GM23338 (cell line): ENCODE measurements at places on chromosomes 11 and 22. TPM values are rescaled to one million over a fixed set of nuclear protein-coding genes. Genes with fewer than 3 reads are reported as not detected.

Gene MFNG
- 1.9 and 3.8 TPM in 2 replicates for total RNA-seq

DNA sequence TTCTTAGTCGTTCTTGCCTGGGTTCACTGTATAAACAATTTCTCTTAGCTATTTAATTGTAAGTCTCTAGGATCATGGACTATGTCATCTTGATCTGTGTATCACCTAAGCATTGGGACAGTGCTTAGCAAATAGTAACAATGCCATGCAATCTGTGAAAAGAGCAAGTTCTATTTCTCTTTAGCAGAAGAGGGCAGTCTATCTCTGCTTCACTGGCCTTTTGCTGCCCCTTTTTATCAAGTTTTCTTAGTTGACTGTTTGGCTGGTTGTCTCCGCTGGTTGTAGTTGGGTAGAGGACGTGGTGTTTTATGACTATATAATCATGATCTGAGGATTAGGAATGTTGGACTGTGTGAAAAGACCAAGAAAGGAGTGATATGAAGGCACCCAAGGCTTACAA lies 315.0 kb downstream of the JRKL start:
- no peaks in the 10 kb centered on the region; the same call in 1 of the 2 replicates for H3K4me1 ChIP-seq
- DNase-seq, result peak; percentile 40
- no peak overlapping the region for H3K27ac ChIP-seq
- no peaks in the 10 kb centered on the region for H3K36me3 ChIP-seq
- H3K27me3 ChIP-seq, result peaks cover 7% of the 10 kb centered on the region; the same call in 1 of the 2 replicates

DNA sequence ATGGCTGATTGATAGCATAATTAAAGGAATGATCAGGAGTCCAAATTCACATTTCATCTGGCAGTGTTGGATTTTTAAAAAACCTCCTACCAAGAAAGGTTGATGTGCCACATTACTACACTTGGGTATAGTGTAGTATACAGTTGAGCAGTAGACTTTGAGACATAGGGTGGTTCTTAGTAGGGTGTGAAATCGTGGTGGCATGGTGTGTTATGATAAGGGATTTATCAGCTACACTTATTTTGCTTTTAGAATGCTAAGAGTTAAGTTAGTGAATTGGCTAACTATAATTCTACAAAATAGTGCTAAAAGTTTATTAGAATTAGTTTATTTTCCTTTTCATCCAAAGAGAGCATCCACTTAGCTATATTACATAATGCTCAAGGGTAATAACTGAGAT lies 13.1 kb downstream of the TBCEL start:
- no peak for DNase-seq
- H3K36me3 ChIP-seq, result no peaks in the 10 kb centered on the region
- no peaks in the 10 kb centered on the region for H3K27me3 ChIP-seq
- no peak overlapping the region for H3K4me3 ChIP-seq
- peaks cover 42% of the 10 kb centered on the region for H3K4me1 ChIP-seq
- no peak overlapping the region for H3K27ac ChIP-seq

DNA sequence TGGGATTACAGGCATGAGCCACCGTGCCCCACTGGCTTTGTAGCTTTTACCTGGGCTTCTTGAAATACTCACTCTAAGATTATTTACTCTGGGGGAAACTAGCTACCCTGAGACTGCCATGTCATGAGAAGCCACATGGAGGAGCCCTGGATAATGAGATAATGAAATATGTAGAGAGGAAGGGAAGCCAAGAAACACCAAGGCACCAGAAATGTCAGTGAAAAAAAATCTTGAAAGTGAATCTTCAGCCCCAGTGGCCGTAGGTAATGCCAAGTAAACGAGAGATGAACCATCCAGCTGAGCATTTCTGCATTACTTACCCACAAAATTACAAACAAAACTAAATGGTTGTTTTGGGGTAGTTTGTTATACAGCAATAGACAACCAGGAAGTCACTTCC lies 125.6 kb downstream of the APIP start:
- H3K36me3 ChIP-seq, result no peaks in the 10 kb centered on the region
- H3K27ac ChIP-seq, result no peak overlapping the region
- DNase-seq, result peak; percentile 40
- H3K4me3 ChIP-seq, result no peak overlapping the region
- peaks cover 6% of the 10 kb centered on the region for H3K4me1 ChIP-seq

DNA sequence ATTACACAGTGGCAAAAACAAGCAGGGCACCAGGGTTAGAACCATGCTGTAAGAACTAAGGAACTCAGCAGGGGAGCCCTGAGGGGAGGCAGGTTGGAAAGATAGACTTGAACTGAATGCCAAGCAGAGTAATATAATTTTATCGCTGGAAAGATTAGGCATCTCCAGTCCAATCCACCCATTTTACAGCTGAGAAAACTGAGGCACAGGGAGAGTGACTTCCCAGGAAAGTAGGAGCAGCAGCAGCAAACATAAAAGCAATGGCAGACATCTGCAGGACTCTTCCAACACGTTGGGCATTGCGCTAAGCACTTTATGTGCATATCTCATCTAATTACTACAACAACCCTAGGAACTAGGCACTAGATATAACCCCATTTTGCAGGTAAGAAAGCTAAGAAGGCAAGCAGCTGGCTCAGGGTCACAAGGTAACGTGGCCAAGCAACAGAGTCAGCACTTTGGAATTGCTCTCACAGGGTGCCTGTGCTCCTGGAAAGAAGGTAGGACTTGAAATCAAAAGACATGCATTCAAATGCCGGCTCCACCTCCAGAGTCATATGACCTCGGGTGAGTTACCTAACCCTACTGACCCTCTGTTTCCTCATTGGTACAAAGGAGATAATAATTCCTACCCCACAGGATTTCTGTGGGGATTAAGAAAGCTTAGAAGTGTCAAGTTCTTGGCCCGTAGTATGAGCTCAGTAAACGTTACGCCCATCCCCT lies 215.3 kb downstream of the BARX2 start:
- DNase-seq, result no peak
- no peaks in the 10 kb centered on the region for H3K36me3 ChIP-seq
- H3K27me3 ChIP-seq, result no peaks in the 10 kb centered on the region
- H3K4me3 ChIP-seq, result no peak overlapping the region
- H3K27ac ChIP-seq, result no peak overlapping the region

Gene C11orf86
- 0.21 TPM in 1 of 2 replicates, not detected in the other for total RNA-seq

GRCh38 chr22:48712558-48713271 lies 1115.0 kb downstream of the BRD1 start:
- no peaks in the 10 kb centered on the region; the same call in 1 of the 2 replicates for H3K36me3 ChIP-seq
- H3K27me3 ChIP-seq, result no peaks in the 10 kb centered on the region
- no peak overlapping the region for H3K4me3 ChIP-seq
- no peak for DNase-seq
- no peaks in the 10 kb centered on the region for H3K4me1 ChIP-seq

Gene TMEM151A
- total RNA-seq, result 4.4 and 5.0 TPM in 2 replicates

DNA sequence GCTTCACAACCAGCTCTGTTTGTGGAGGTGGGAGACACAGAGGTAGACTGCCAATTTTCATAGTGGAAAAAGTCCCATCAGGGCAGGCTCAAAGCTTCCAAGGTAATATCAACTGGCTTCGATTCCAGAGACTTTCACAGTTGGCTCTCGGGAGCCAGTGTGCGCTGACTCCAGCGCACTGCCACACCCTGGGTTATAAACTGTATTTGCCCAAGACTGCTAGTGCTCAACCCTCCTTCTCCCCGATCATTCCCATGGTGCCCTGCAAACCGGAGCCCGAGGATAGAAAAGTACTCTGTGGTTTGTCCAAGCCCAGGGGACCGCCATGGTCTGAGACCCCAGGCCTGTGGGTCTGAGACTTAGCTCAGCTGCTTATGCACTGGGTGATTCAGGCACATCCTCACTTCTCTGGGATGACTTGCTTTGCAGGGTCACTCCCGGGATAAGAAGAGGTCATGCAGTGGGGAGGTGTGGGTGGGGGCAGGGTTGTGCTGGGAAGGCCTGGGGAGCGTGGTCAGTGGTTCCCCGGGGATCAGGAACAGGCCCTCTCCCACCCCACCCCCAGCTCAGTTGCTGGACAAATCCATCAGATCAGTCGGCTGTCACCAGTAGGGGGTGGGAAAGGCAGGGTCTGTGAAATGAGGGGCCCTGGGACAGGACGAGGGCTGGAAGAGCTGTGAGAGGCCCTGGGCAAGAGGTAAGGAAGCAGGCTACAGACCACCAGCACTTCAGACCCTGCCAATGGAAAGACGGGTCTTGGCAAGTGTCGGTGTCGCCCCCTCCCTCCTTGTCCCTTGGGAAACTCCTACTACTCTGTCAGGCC lies 26.7 kb upstream of the PICK1 start:
- H3K27ac ChIP-seq, result no peak overlapping the region
- H3K4me1 ChIP-seq, result peaks cover 17% of the 10 kb centered on the region; the same call in 1 of the 2 replicates
- H3K36me3 ChIP-seq, result no peaks in the 10 kb centered on the region
- no peaks in the 10 kb centered on the region for H3K27me3 ChIP-seq
- H3K4me3 ChIP-seq, result no peak overlapping the region
- DNase-seq, result peak; percentile 41

Gene GAB4
- 1.5 and 2.7 TPM in 2 replicates for total RNA-seq

Gene LAYN
- 4.3 and 6.8 TPM in 2 replicates for total RNA-seq

- DNase-seq, result no peak
- no peaks in the 10 kb centered on the region for H3K36me3 ChIP-seq
- H3K4me3 ChIP-seq, result no peak overlapping the region
- H3K27me3 ChIP-seq, result no peaks in the 10 kb centered on the region
Measured at GRCh38 chr11:133842730-133843129, 2.6 kb downstream of the SPATA19 start.

Gene ANGPTL5
- not detected in 2 replicates for total RNA-seq

- H3K27me3 ChIP-seq, result no peaks in the 10 kb centered on the region
- no peak overlapping the region for H3K4me3 ChIP-seq
- no peaks in the 10 kb centered on the region for H3K4me1 ChIP-seq
- no peaks in the 10 kb centered on the region for H3K36me3 ChIP-seq
Measured at GRCh38 chr11:107998761-107999160, 9.9 kb upstream of the CUL5 start.

Gene PTPN5
- total RNA-seq, result 4.9 and 5.7 TPM in 2 replicates

Gene GDPD4
- total RNA-seq, result not detected in 2 replicates
